ENCODE measurements at places on chromosomes 5 and 9.

DNA sequence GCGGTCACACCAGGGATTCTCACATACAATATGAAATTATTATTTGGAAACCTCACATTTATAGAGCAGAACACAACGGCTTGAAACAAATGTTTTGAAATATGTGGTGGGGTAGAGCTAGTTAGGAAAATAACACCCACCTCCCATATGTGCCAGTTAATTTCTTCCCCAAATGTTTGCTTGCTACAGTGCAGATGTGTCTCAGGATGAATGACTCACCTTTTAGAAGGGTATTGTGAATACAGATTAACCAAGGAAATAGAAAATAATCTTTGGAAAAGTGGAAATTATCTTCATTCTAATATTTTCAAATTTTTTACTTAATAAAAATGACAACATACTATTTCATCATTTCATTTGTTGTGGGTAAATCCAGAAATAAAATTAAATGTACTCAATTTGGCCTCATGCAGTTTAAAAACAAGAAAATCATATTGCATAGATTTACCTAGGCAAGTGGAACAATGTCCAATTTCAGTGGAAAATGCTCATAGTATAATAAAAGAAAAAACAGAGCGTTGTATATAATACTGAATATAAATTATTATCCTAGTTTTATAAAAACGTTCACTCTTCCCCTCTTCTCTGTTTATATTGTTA is 39.3 kb upstream of the RICTOR start:
- DNase-seq = no peak

DNA sequence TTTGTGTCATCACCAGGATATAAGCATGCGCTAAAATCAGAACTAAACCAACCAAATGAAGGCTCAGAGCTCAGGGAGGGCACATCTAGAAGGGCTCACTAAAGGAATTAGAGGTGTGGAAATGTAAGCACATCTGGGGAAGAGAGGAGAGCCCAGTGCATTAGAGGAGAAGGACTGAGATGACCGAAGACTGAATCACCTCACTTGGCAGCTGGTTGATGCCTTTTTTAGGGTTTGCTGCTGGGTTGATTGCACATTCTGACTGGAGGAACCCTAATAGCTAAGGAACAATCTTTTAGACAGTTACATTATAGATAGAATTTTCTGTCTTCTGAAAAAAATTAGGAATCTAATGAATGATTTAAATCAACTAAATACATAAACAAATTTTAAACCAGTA is 8.2 kb upstream of the IFNA21 start:
- no peak for DNase-seq

- no peak for DNase-seq
These were observed at the start of gene CCNJL for GRCh38 chr5:160312134-160312959. Gene CCNJL (minus strand): TSS chr5:160312564. CDS start chr5:160311923, 641 bp downstream.

DNA sequence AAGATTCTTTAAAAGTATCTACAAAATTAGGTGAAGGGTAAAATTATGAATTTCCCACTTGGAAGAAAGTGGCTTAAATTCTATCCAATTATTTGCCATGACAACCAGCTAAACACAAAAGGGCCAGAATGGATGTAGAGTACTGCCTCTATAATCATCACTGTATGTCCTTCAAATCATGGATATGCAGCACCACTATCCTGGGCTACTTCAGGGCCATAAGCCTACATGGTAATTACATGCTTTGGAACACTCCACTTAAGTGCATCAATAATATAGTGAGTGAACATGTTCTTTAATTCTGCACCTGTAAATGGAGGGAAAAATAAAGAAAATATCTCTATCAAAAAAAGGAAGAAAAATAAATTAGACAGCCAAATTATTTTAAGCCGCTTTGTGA is 575.2 kb downstream of the ISL1 start:
- no peak for DNase-seq

GRCh38 chr9:38082446-38083287 is 13.6 kb upstream of the SHB start:
- DNase-seq = no peak

- no peak for DNase-seq
These were observed 38.9 kb downstream of the BICD2 start for GRCh38 chr9:92725766-92726165.

Measured in NCI-H187 treated with DMSO at 0.1 percent for 48 hours (cell line).